SK-N-SH treated with all-trans-retinoic acid at 6 μM for 48 hours (cell line): ENCODE measurements at places on chromosomes 1 and 21.

DNA sequence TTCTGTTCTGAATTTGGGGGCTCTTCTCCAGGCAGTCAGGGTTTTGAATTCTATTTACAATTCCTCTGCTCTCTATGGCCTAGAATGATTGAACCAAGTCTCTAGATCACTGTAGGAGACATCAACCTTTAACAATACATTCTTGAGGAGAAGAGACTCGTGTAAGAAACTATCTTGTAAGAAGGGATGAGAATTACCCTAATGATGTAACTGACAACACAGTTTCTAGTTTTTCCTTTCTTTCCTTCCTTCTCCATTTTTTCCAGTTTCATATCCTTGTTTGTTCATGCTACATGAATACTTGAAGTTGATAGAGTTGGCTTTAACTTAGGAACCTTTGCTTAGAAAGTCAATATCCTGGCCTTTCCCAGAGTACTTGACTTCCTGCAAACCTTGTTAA, 1.3 kb upstream of the ATP1A1 start:
- ATAC-seq = no peak

- ATAC-seq = no peak
Observed at GRCh38 chr1:228463009-228463558, 24.1 kb upstream of the RNF187 start.

DNA sequence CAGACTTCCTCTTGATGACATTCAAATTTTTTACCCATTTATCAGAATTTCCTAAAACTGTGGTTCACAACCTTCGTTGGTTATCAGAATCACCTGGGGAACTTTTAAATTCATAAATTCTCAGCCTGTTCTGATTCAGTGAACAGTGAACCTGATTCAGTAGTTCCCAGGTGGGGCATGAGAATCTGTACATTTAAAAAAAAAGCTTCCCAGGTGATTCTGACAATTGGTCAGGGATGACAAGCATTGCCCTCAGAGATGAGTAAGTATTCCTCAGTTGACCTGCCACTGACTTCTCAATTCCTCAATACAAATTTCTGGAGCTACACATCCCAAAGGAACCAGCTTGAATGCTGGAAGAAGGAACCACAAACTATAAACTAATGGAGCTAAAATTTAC, 23.5 kb upstream of the CR2 start:
- no peak for ATAC-seq

DNA sequence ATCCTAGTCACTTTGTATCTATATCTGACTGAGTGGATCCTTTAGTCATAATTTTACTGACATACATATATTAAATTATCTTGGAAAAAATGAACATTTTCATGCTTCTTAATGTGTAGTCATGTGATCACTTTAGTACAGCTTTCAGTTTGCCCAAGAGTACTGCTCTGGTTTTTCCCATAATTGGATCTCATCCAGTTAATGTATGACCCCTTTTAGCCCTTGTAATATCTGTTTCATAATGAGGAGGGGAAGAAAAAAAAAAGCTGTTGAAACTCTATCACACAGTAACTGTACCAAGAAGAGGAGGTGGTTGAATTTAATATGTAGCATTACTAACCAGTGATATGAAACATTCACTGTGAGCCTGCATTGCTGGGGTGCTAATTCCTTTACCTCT, 328.7 kb downstream of the PTPRC start:
- no peak for ATAC-seq

DNA sequence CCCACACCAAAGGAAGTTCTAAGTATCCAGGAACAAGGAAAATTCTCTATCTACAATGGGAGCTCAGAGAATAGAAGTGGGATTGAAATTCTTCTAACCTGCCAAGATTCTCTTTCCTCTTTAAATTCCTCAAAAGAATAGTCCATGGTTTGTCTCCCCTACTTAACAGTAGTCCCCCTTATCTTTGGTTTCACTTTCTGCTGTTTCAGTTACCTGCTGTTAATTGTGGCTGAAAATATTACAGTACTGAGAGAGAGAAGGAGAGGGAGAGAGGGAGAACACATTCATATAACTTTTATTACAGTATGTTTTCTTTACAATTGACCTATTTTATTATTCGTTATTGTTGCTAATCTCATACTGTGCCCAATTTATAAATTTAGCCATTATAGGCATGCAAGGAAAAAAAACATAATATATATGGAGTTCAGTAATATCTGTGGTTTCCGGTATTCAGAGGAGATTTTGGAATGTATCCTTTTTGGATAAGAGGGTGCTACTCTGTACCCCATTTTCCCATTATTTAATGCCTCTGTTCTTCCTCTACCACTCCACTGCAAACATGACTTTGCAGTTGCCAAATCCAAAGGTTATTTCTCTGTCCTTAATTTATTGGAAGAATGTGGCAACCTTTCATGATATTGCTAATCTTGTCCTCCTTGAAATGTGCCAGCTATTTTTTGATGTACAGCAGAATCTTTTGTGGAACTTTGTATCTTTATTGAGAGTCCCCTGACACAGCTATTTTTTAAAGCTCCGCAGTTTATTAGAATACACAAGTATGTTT, 68.0 kb downstream of the USP25 start:
- ATAC-seq = no peak; the same call in 2 of the 3 replicates

DNA sequence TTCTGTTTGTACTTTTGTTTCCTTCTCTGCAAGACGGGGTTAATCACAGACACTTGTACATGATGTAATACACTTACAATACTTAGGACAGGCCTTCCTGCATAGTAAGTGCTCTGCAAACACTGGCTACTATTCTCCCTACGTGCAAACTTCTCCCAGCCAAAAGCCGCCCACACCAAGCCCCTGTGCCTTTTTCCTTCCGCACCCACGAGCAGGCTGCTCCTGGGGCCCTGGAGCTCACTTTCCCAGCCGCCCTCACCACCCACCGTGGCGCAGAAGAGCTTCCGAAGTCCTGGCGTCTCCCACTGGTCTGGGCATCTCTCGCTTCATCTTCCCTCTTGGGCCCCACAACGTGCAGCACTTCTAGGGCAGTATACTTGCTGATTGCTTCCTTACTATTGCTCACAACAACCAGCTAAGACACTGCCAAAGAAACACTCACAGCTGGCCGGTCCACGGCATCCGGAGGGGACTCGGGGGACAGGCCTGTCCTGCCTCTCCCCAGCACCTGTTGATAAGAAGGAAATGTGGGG, 22.5 kb upstream of the GPR157 start:
- ATAC-seq = no peak

GRCh38 chr1:206591226-206591625, 21.0 kb downstream of the EIF2D start:
- ATAC-seq = no peak

DNA sequence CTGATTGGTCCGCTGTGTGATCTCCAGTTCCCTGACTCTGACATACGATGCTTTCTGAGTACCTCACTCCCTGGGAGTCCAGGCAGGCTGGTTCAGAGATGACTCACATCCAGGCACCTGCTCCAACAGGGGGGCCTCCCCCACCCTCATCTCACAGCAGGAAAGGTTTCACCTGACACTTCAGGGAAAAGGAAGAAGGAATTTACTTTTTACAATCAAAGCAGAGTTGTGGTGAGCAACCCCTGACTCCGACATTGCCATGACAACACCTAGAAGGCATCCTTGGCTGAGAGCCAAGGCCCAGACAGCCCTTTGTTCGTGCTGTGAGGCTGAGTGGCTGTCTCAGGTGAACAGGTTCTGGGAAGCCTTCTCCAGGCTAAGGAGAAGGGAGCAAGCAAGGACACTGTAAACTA, 164.6 kb upstream of the GJB5 start:
- no peak for ATAC-seq
